ENCODE measurements at places on chromosomes 13 and 19.

GRCh38 chr19:48470856-48471255, 1.7 kb downstream of the CYTH2 start:
- no peak for DNase-seq

GRCh38 chr19:1261798-1262622, 7.1 kb upstream of the CIRBP start:
- no peak for DNase-seq

- peak; percentile 86 for DNase-seq
Observed at GRCh38 chr13:51844862-51845573, at the start of gene TMEM272. TMEM272 (minus strand) TSS chr13:51845177; CDS start chr13:51838530, 6,647 bp downstream.

- no peak for DNase-seq
Observed at GRCh38 chr19:55678121-55678671, 3.2 kb downstream of the EPN1 start.

DNA sequence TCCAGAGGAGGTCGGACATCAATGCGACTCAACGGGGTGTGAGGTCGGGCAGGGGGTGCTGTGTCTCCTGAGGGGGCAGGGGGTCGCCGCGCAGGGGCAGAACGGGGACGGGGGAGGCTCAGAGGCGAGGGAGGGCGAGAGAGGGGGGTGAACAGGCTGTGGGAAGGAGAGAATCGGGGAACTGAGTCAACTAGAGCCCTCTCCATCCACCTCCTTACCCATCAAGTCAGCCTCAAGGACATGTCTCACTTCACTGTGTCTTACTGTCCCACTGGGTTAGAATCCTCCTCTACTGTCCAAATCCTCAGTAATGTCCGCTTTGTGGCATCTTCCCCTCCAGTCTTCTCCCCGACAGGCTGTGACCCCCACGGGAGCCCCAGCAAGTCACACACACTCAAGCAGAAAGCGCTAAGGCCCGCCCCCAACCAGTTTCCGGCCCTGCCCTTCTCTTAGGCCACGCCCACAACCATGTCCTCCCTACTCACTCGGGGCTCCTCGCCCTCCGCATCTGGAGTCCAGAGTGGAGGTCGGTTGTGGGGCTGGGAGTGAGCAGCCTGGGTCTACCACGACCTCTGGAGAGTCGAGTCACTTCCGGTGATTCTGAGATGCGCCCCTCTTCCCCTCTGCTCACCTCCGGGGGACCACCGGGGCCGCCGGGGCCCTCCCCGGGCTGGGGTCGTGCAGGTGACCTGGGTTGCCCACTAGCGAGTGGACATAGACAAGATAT, 9.3 kb downstream of the PLEKHA4 start:
- no peak for DNase-seq

- no peak for DNase-seq
Observed at GRCh38 chr19:8017808-8018207, 12.4 kb upstream of the ELAVL1 start.

DNA sequence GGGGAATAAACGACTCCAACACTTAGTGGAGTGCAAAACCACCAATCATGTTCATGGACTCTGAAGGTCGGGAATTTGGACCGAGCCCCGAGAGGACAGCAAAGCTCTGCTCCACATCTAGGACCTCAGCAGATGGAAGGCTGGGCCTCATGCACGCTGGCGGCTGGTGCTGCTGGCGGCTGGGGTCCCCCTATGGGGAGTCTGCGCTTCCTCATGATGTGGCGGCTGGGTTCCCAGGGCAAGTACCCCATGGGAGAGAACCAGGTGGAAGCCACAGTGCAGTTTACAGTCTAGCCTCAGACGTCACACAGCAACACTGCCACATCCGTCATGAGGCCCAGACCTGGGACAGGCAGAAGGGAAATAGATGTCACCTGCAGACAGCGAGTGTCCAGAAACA, 13.2 kb downstream of the PEPD start:
- no peak for DNase-seq

DNA sequence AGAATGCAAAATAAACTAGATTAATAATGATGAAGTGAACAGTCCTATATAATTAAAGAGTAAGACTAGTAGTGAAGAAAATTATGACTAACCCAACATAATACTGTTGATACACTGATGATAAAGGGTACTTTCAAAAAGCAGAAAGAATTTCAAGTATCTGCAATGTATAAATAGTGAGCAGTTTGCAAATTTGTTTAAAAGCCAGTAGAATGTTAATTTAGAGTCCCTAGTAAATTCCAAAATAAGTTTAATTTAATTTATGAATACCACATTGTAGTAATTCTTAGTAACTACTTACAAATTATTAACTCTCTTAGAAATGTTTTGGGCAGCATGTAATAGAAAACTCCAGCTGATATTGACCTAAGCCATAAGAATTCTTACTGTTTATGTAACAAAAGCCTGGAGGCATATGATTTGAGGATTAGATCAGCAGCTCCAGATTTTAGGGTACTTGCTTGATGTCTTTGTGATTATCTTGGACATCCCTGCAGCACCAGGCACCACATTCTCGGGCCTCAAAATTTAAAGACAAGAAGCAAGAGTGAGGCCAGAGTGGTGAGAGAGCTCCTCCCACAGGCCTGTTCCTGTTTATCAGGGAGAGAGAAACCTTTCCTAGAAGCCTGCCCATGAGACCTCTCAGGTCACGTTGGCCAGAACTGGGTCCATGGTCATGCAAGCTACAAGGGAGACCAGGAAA, 67.6 kb upstream of the TDRD3 start:
- DNase-seq, result peak; percentile 27

GRCh38 chr19:50427997-50428425, 4.7 kb upstream of the MYBPC2 start:
- DNase-seq, result no peak

GRCh38 chr13:81987159-81987558, 1646.2 kb upstream of the SPRY2 start:
- peak; percentile 1 for DNase-seq

DNA sequence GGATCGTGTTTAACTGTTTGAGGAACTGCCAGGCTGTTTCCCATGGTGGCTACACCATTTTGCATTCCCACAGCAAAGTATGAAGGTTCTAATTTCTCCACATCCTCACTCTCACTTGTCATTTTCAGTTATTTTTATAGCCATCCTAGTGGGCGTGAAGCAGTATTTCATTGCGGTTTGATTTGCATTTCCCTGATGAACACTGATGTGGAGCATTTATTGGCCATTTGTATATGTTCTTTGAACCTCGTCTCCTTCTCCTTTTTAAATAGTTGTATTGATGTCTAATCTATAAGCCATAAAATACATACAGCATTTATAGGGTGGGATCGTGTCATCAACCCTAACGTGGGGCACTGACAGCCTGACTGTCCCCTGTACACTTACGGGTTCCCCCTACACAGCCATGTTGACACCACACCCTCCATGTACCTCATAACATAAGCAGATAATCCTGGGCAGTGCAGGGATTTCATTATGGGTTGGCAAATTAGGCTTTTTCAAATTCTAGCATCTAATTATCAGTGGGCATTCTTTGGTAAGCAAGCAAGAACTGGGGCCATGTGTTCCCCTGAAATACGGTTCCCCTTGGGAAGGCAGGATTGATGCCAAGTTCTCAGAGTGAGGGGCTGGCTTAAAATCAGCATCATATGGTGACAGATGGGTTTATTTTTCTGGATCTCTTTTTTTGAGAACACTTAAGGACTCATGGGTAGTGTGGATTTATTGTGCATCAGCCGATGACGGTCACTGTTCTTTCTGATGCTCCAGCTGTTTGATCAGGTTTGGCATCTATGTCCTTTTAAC, 11.6 kb upstream of the ZBTB45 start:
- no peak for DNase-seq

DNA sequence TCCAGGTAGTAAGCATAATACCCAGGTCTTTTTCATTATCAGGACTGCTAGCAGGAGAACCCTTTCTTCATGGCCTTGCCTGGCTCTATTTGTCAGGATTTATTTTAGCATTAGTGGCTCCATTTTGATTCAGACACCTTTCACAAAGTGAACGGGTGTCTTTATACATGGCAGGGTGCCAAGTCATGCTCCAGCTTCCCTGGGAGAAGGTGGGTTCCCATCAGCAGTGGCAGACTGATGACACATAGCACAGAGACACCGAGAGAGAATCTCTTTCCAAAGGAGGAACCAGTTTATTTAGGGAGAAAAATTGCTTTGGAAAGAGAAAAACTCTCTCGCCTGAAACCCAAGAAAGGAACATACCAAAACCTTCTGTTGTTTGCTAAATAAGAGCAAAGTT, 135.3 kb upstream of the TMTC4 start:
- DNase-seq, result no peak

DNA sequence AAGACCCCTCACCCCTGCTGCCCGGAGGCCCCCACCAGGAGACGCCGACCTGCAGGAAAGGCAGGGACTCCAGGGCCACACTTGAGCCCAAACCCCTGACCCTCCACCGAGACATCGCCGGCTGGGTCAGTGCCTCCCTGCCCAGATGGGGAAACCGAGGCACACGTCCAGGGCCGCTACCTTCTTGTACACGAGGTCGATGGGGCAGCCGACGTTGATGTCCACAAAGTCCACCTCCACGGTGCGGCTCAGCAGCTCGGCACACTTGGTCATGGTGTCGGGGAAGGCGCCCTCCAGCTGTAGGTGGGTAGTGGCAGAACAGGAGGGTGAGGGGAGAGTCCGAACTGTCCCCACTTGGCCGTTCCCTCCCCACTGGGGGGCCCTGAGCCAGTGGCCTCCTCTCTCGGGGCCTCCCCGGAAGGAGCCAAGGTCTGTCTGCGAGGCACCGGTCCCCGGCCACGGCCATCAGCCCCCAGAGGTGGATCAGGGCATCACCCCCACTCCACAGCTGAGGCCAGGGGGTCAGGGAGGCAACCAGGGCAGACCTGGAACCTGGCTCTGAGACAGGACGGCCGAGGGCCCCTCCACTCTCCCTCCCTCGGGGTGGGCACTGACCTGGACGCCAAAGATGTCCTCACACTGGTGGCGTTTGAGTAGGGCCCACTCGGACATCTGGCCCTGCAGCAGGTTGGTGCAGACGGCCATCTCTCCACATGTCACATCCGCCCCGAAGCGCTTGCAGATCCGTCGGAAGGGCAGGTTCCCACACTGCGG, 3.0 kb upstream of the PRR22 start:
- no peak for DNase-seq

- no peak for DNase-seq
Observed at GRCh38 chr19:11401808-11402543, 17.1 kb downstream of the RGL3 start.

GRCh38 chr19:41192574-41193429, at the start of gene CYP2S1:
CYP2S1 (plus strand) TSS chr19:41193219; CDS start chr19:41193265, 46 bp downstream.
- no peak for DNase-seq

- DNase-seq, result peak; percentile 83
Observed at GRCh38 chr19:48745208-48745995, 1.3 kb downstream of the IZUMO1 start.

DNA sequence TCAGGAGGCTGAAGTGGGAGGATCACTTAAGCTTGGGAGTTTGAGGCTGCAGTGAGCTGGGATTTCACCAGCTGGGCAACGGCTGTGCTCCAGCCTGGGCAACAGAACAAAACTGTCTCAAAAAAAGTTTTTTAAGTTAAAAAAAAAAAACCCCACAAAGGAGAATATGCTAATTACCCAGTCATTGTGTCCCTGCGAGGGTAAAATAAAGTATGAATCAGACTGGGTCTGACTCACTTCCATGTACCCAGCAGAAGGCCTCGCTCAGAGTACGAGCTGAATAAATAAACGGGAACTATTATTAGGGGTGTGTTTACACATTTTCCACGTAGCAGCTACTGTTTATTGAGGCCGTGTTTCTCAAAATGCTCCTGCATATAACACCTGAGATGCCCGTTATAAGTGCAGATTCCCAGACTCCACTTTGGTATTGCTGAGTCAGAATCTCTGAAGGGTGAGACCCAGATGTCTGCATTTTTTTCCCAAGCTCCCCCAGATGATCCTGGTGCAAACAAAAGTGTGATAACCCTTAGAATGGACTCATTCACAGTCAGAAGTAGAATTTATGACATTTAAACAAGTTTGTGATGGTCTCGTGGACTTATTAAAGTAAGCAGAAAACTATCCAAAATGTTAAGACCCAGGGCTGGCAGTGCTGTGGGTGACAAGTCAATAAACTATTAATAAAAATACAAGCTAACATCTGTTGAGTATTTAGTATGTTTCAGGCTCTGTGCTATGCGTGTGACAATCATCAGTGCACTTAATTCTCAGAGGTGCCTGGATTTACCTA, 28.2 kb downstream of the KCNC3 start:
- peak; percentile 81 for DNase-seq

DNA sequence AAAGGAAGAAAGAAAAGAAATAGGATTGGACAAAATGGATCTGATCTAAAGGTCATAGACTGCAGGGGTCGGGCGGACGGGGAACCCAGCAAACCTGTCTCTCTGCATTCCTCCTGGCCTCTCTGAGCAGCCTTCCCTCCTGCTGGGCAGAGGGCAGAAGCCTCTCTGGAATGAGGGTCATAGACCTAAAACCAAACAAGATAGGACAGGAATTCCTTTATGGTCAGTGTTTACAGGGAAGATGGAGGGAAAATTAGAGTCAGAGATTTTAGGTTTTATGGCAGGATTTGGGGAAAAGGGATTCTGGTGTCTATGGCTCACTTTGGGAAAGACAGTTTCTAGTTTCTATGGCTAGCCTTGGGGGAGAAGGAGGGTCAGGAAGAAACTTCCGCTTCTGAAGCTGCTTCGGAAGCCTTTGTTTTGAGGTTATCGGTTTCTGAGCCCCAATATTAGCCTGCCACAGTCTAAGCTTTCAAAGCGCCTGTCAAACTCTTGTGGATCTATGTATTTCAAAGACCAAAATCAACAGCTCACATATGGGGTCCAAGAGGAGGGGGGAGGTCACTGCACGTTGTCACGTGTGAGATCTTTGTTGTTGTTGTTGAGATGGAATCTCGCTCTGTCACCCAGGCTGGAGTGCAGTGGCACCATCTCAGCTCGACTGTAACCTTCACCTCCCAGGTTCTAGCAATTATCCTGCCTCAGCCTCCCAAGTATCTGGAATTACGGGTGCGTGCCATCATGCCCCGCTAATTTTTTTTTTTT, 18.9 kb upstream of the DPRX start:
- no peak for DNase-seq

- DNase-seq, result no peak
Observed at GRCh38 chr13:112702341-112702985, 12.6 kb downstream of the ATP11A start.

DNA sequence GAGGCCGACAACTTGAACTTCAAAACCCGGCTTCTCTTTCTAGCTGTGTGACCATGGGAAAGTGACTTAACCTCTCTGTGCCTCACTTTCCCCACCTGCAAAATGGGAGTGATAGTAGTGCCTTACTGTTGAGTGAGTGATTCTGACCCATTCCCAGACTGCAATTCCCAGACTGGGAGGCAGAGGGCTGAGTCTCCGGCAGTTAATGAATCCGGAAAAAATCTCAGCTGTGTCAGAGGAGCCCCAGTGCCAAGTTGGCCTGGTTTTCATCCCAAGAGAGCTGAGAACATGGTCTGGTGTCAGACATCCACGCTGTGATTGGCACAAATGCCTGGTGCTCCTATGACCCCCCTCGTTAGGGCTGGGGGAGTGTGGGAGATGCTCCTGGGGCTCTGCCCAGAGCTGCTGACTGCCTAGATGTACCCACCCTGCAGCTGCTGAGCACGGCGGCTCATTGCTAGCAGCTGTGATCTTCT, 50.0 kb downstream of the PIN1 start:
- DNase-seq, result no peak

- DNase-seq, result no peak
Observed at GRCh38 chr19:38781058-38781457, 7.7 kb upstream of the LGALS7 start.

- no peak for DNase-seq
Observed at GRCh38 chr19:15118248-15118647, 11.0 kb downstream of the SYDE1 start.

- no peak for DNase-seq
Observed at GRCh38 chr13:22744688-22745452, 435.9 kb upstream of the SGCG start.

GRCh38 chr13:40026741-40027140, 371.3 kb downstream of the COG6 start:
- no peak for DNase-seq

Data from COLO829 (cell line).